ENCODE measurements at places on chromosomes 12 and 14.

GRCh38 chr12:93944201-93944600 is 204.2 kb upstream of the PLXNC1 start:
- no peak for DNase-seq

DNA sequence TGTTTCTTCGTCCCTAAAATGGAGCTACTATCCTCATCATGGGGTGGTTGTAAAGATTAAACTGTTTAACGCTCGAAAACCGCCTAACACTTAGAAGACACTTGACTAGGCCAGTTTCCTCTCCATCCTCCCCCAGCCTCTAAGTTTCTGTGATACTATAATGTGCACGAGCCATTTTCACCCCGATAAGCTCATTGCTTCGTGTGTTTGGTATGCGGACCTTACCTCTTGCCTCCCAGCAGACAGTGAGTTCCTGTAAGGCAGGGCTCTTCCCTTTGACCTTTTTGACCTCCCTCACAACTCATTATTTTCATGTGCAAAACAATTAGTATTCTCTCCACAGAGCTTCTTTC is 499 bp upstream of the GXYLT1 start:
- DNase-seq = peak; percentile 38

DNA sequence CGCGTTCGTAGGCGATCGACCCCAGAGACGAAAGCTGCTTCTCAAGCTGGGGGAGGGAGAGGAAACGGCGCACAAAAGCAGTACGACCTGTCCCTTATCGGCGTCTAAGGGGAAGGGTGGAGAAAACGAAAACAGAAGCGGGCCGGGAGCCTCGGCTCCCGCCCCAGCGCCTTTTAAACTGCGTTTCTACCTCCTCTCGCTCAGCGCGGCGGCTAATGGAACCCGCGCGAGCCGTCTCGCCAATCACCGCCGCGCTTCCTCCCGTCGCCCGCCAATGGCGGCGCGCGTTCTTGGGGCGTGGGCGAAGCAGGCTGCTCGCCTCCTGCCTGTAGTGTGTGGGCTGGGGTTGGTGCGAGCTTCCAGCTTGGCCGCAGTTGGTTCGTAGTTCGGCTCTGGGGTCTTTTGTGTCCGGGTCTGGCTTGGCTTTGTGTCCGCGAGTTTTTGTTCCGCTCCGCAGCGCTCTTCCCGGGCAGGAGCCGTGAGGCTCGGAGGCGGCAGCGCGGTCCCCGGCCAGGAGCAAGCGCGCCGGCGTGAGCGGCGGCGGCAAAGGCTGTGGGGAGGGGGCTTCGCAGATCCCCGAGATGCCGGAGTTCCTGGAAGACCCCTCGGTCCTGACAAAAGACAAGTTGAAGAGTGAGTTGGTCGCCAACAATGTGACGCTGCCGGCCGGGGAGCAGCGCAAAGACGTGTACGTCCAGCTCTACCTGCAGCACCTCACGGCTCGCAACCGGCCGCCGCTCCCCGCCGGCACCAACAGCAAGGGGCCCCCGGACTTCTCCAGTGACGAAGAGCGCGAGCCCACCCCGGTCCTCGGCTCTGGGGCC is at the start of gene TMPO:
Gene TMPO, plus strand, starts transcription at position 304 of the 824 bp plus-strand sequence. Its CDS starts 278 bp downstream, at position 582.
- peak; percentile 94 for DNase-seq

DNA sequence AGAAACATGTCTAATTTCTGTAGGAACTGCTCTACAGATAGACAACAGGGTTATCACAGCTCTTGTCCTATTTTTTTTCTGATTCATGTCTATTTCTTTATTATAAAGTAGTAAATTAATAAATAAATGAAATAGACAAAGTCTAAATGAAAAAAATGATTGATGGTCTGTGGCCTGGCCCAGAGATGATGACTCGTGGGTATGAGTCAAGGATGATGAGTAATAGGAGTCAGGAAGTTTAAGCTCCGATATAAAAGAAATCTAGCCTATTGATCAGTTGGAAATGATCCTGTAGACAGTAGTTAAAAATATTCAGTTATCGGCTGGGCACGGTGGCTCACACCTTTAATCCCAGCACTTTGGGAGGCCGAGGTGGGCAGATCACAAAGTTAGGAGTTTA is 90.6 kb upstream of the RTL1 start:
- DNase-seq = no peak

- no peak for DNase-seq
Observed at GRCh38 chr14:41349289-41349910, 257.3 kb upstream of the LRFN5 start.

DNA sequence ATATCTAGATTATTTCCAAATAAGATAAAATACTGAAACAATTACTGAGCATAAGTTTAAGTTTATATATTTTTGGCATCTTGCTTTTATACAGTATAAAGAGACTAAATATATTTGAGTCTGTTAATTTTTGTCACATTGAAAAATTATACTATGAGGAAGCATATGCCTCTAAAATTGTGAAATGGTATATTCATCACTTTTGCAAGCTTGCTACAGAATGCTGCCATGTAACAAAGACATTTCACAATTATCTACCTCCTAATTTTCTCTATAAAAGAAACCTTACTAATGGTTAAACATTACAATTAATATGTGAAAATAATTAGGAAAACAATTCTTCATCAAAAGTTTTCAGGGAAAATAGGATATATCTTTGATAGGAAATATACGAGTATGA is 22.7 kb upstream of the MUCL1 start:
- no peak for DNase-seq
